ENCODE measurements at places on chromosomes 13 and 19.

DNA sequence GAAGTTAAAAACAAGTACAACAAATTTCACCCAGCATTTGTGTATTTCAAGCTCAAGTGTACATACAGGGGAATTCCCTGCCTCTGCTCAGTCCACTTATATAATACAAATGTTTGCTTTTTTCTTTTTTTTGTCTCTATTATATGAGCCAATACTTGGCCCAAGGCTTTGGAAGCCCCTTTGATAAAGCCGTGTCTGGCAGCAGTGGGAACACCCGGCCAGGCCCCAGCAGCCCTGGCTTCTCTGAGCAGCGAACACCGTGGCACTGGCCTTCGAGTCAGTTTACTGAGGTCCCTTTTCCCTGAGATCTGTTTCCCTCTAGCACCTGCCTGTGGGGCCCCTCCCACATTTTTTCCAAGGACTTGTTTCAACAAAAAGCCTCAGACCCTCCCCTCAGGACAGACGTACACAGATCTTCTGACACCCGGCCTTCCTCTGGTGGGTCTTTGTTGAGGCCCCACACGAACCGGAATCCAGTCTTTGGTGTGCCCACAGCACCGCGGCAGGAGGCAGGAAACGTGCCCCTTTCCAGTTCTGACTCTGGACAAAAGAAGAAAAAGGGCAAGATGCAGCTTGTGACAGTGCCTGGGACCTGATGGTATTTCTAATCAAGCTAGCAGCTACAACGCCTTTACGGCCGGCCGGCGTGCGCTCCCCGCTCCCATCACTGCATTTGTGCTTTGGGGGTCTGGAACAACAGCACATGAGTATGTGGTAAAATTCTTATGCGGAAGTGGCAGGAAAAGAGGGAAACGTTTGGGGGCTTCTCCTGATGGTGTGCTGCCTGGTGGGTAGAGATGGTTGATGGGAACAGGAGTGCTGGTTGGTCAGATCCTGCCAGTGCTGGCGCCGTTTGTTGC, 13.8 kb downstream of the SIPA1L3 start:
- no peak for DNase-seq

DNA sequence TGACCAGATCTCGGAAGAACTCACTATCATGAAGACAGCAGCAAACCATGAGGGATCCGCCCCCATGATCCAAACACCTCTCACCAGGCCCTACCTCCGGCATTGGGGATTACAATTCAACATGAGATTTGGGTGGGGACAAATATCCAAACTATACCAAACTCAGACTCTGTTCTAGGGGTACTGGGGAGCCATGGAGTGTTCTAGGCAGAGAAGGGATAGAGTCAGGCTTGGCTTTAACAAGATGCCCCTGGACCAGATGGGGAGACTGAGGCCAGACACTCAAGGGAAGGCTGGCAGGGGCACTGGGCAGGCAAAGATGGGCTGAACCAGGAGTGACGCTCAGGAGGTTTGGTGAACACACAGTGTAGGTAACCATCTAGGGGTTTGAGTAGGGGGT, 11.9 kb upstream of the SCN1B start:
- DNase-seq = no peak

- no peak for DNase-seq
Measured at GRCh38 chr13:107271227-107271626, 703.3 kb upstream of the ARGLU1 start.

GRCh38 chr19:44071824-44072542, at the start of gene ZNF284:
Gene ZNF284, plus strand, starts transcription at chr19:44072159. Its CDS starts 4,231 bp downstream, at chr19:44076390.
- peak; percentile 69 for DNase-seq

GRCh38 chr19:52961981-52962380, 700 bp downstream of the ZNF816 start:
- DNase-seq = no peak

GRCh38 chr13:44058067-44058466, 178.4 kb downstream of the LACC1 start:
- DNase-seq = no peak

DNA sequence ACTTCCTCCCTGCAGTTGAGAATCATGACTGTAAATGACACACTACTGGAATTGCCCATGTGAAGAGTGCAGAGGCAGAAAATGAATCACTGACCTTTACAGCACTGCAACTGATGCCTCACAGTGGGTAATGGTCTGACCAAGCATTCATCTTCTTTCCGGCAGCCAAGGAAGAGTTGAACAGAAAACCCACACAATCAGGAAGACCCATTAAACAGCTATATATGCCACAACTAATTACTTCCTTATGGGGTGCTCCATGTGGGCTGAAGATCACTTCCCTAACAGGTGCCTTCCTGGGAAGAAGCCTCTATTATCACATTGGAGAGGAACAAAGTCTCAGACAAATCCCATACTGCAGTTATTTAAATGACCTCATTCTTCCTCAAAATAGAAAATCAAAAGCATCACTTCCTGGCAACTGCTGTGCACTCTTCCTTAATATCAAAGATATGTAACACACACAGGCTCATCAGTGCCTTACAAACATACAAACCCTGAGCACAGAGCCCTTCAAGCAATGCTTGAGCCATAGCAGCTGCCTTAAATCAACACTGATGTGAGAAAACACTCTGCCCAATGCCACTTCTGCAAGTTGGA, 45.8 kb downstream of the RUBCNL start:
- no peak for DNase-seq

- no peak for DNase-seq
Measured at GRCh38 chr19:23309926-23310325, 59.7 kb upstream of the ZNF724 start.

DNA sequence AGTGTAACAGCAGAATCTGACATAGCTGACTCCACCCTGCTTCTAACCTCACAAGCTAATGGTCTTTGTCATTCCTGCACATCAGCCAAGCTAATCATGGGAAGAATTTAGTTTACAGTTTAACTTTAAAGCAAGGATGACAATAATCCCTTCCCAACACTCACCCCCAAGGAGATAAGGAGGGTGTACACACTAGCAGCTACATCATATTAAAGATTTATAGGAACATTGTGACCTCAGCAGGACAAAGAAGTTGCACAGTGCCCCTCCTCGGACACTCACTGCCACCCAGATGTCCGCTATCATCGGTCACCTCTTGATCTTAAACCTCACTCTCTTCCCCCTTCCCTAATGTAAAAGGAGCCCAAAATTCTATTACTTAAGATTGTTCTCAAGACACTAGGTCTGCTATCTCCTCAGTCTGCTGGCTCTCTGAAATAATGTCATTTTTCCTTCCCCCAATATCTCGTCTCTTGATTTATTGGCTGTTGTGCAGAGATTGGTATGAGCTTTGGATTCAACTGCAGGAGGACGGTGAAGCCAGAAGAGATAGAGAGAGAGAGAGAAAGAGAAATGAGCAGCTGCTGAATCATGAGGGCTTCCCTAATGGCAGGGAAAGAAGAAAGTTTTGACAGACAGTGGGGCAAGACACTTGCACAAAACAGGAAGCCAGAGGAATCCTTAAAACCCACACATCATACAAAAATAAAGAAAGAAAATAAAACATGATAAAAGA, 17.5 kb upstream of the FFAR2 start:
- DNase-seq = no peak

GRCh38 chr19:37079238-37079637, 1.0 kb downstream of the ZNF420 start:
- DNase-seq = no peak

DNA sequence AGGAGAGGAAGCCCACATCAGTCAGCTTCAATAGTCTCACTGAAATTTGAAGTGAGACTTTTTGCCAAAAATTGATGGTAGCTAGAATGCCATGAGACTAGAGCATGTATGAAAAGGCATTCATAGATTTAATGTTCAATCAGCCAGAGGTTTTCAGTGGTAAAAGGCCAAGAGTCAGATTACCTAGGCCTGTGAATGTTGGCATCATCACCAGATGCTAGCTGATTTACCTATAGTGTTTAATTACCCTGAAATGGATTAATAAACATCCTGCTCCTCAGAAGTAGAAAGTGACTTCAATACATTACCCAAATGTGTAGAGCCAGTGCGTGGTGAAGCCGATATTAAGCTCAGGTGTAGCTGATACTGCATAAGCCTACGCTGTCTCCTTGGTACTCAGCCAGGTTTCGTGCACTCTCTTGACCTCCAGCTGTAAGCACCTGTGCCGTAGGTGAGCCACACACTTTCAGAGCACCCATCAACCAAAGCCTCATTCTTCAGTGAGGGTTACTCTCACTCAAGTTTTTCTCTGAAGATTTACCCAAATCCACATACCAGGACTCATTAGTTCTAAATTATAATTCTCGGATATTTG, 1140.3 kb upstream of the SLC10A2 start:
- DNase-seq = no peak

DNA sequence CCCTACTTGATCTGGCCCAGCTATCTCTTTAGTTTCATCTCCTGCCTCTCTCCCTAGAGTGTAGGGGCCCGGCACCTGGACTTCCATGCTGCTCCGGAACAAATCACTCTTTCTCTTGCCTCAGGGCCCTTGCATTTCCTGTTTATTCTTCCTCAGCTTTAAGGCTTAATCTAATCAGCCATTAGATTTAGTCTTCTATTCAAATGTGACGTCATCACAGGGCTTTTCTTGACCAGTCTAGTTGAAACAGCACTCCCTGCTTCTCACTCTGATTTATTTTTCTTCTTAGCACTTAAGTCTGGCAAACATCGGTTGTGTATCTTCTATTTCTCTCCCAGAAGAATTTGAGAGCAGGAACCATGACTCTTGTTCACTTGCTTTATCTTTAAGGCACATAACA, 564.1 kb downstream of the EFNB2 start:
- no peak for DNase-seq

DNA sequence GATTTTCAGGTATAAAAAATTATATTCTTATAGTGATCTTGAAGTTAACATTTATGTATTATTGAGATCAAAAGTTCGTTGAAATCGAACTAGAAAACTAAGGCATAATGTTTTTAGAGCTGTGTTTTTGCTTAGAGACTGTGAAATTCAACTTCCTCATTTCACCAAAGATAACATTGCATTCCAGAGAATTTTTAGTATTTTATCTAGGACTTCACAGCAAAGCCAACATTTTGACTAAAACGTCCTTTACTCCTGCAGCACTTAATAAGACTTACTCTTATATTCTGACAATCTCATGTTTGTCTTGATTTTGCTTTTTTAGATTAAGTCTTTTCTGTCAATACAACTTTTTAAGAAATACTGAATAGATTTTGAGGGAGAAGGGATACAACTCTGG, 4.7 kb downstream of the KCTD4 start:
- DNase-seq = no peak

- no peak for DNase-seq
Measured at GRCh38 chr19:42655748-42656147, 61.0 kb upstream of the CEACAM8 start.

DNA sequence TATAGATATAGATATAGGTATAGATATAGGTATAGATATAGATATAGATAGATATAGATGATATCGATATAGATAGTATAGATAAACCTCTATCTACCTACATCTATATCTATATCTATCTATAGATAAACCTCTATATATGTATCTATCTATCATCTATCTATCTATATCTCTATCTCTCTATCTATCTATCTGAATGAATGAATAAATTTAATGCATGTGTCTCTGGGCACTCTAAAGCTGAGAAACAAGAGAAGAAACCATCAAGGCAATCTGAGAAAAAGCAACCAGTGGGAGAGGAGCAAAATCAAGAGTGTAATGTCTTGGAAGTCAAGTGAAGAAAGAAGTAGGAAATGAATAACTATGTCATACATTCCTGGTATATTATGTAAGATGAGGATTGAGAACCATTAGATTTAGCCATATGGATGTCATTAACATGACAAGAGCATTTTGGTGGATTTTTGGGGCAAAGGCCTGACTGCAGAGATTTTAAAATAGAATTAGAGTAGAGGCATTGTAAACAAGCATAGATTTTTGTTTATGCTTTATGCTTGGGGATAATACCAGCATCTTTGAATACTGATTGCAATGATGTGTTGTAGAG, 1262.7 kb upstream of the MIR17HG start:
- no peak for DNase-seq

DNA sequence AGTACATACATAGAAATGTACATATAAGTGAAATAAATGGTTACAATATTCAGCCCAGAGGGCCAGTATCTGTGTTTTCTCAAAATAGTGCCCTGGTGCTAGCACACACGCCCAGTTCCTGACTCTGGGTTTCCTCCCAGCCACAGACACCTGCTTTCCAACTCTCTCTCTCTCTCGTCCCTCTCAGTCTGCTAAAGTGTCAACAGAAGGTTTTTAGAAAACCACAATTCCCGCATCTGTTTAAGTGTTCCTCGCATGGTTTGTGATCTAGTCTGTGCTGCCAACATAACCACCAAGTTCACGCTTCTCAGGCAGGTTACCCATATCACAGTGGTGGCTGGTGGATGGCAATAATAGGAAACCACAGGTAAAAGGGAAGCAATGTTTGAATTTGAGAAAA, 17.8 kb upstream of the UPF3A start:
- no peak for DNase-seq

DNA sequence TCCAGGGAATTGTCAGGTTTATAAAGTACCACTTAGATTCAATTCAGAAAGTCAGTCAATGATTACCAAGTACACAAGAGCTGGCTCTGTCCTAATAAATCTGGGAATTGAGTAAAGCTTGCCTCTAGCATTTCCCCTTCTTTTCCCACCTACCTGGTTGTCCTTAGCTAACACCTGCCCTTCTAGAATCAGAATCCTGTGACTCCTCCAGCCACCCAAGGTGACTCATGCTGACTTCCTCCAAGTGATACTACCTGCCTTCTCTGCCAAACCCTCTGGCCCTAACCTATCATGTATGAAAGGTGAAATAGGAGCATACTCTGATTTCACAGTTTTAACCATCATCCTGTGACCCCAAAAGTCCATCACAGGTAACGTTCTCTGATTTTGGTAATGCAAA, 151.2 kb downstream of the DIAPH3 start:
- no peak for DNase-seq

DNA sequence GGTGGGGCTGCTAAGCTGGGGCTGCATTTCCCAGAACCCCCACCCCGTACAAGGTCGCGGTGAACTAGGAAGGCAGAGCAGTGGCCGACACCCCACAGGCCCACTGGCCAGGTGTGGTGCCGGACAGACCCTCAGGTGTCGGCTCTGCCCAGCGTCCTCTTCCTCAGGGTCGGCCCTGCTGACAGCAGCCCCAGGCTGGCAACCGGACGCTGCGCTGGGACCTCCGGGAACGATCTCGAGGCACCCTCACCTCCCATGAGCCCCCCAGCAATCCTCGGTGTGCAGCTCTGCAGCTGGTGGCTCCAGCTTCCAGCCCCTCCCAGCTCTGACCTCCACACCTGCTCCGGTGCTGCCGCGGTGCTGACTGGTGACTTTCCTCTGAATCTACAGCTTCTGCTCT, 142.9 kb upstream of the SPACA7 start:
- no peak for DNase-seq

GRCh38 chr13:39417131-39417530, 185.9 kb downstream of the LHFPL6 start:
- DNase-seq = no peak

GRCh38 chr19:29260477-29261317, 47.7 kb upstream of the UQCRFS1 start:
- DNase-seq = no peak

Measured in activated naive CD8-positive, alpha-beta T cell treated with anti-CD3 and anti-CD28 coated beads, Interleukin-2, amount 50 U/mL, for 16 hours (primary cell).